ENCODE measurements at places on chromosomes 11 and 22.
A peak's percentile ranks its signal among the peaks of the same experiment; 100 is the strongest.

- no peak for DNase-seq
Observed at GRCh38 chr11:60377401-60378136, 763 bp upstream of the MS4A7 start.

DNA sequence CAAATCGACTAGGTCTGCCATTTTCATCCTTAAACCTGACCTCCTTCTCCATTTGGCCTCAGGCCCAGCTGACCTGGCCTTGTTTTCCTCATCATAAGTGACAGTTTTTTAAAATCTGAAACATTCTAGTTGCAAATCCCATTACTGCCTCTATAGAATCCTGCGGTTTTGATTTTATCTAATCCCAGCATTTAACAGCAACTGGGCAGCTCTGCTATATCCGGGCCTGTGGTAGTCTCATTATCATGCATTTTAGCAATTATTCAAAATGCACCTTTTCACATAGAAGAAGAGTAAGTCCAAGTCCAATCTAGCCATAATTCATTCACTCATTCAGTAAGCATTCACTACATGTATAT, 28.6 kb upstream of the BIRC3 start:
- DNase-seq, result no peak

DNA sequence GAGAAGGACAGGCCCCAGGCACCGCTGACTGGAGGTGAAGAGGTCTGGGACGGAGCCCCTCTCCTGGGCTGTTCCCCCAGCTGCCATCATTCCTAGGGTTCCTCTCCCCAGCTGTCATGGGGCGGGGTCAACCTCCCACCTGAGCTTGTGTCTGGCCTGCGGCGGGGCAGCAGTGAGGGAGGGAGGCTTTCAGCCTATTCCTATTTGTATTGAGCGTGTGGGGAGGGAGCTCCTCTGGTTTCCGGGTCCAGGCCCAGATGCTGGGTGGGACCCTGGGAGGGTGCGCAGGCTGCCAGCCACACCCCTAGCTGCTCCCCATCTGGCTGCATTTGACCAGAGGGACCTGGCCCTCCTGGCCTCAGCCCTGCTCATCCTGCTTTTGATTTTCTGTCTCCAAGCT, 13.7 kb downstream of the TSPAN4 start:
- DNase-seq, result no peak

GRCh38 chr11:109939166-109939810, 153.9 kb upstream of the ZC3H12C start:
- DNase-seq, result peak; percentile 82

DNA sequence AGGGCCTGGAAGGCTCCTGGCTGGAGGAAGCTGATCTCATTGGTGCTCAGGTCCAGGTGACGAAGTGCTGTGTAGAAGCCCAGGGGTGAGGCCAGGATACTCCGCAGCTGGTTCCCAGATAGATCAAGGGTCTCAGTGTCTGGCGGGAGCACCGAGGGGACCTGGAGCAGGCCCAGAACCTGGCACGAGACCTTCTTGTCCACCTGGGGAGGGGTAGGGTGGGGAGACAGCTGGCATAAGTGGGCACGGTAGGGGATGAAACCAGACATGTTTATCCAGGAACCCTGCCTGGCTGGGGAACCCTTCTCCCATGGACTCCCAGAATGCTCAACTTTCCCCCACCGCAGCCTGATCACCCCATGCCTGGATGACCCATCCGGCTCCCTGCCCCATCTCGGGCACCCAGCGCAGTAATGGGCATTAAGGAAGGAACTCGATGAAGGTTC, 9.2 kb downstream of the LRRC32 start:
- no peak for DNase-seq

DNA sequence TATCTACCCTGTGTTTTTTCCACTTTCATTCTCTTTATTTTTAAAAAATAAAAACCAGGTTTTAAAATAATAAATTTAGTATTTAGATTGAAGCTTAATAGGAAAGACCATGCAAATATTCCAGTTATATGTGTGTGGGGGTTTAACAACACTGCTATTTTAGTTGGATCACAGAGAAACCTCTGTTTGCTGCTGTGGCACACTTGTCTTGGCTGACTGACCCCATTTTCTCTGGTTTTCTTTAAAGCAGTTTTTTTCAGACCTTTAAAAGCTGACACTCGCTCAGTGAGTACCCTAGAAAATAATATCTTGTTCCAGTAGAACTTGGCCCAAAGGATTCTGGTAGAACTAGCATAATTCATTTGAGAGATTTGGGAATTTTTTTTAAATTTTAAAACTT, 31.6 kb downstream of the ACER3 start:
- no peak for DNase-seq

GRCh38 chr11:116853461-116854073, 16.1 kb upstream of the APOA1 start:
- DNase-seq, result peak; percentile 70

GRCh38 chr11:73188301-73188700, 29.8 kb upstream of the P2RY2 start:
- DNase-seq, result no peak

DNA sequence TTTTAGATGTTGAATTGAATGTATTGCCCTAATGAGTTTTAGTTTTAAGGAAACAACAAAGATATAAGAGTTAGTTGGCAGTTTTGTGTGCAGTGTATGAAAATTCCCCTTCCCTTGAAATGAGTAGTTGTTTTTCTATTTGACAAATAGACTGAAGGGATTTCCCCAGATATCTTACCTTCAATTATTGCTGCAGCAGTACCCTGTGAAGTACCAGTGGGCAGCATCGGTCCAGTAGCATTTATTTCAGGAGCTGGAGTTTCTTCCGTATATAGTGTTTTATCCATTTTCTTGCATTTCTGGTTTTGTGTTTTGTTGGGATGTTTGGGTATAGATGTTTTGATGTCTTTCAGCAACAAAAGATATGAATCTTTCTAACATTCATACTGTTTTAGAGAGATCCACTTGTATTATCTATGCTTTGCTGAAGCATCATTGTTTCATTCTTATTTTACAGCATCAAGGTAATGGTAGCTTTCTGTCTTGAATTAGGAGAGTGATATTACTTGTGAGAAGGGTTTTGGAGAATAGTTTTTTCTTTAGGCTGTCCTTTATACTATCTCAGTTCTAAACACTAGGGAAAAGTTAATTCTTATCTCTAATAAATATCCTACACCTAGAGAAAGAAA, 7.4 kb downstream of the KMT2A start:
- no peak for DNase-seq

DNA sequence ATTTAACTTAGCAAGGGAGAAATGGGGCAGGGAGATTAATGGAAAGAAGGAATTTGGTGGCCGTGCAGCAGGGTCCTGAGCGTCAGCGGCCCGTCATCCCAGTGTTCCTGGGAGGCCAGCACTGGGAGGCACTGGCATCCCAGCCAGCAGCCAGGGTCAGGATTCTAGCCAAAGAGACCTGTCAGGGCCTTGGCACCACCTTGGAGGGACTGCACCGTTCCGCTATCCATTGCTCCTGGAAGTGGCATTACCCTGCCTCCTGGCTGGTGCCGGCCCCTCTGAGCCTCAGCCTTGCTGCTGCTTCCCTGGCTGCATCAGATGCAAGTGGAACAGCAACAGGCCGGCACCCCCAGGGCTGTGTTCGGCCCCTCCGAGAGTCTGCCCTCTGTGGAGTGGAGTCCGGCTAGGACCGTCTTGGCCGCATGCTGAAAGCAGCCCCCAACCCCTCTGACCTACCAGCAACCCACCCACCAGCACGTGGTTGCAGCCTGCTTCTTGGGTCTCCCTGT, 30.1 kb downstream of the RASD2 start:
- DNase-seq, result no peak

- peak; percentile 82 for DNase-seq
Observed at GRCh38 chr11:128956401-128957201, 13.9 kb upstream of the TP53AIP1 start.

- no peak for DNase-seq
Observed at GRCh38 chr11:20621679-20622078, 22.3 kb downstream of the SLC6A5 start.

- DNase-seq, result peak; percentile 60
Observed at GRCh38 chr11:47348859-47349258, 3.6 kb downstream of the MYBPC3 start.

DNA sequence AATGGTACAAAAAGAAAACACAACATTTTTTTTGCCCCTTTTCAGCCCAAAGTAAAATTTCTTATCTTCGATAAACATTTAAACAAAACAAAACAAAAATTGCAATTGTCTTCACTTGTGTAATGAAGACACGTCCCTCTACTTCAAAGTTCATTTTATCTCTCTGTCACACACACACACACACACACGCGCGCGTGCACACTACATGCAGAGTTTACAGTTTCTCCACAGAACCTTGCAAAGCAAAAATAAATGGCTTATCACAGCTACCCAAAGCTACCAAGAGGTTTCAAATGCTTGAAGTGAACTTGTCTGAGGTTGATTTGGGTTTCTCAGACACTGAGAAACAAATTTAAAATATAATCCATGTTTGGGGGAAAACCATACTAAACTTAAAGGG, 72.3 kb downstream of the ETS1 start:
- no peak for DNase-seq

GRCh38 chr22:50724616-50725015, 13.4 kb upstream of the ACR start:
- DNase-seq, result no peak

GRCh38 chr11:6557761-6558674, 45.4 kb downstream of the RRP8 start:
- no peak for DNase-seq

DNA sequence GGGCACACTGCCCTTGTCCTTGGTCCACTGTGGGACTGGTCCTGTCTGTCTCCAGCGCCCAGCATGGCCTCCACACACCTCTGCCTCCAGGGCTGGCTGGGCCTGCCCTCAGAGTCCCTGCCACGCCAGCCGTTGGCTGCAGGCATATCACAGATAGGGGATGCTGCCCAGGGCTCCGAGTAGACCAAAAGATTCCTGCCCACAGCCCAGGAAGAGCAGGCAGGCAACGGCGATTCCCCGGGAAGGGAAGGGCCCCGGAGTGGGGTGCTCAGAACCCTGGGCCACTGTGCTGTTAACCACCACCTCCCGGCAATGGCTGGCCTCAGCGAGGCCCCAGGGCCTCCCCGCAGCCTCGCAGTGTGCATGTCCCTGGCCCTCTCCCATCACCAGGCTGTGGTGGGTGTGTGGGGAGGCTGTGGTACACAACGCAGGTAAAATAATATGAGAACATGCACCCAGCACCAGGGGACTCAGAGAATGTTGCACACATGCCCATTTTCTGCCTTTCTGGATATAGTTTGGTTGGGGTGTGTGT, 2.2 kb downstream of the IFITM5 start:
- DNase-seq, result no peak

DNA sequence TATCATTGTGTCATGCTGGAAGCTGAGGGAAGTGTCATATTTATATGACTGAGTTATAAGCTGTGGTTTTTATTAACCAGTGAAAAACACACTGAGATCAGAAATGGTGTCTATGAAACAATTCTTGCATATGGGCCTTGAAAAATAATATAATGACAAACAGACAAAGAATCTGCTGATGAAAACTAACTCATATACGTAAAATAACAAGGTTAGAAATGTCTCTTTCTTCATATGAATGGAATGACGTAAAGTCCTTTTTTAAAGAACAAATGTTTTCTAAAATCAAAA, 48.8 kb upstream of the PHF21B start:
- no peak for DNase-seq

- DNase-seq, result peak; percentile 88
Observed at GRCh38 chr22:36123673-36124630, 36.6 kb downstream of the APOL3 start.

DNA sequence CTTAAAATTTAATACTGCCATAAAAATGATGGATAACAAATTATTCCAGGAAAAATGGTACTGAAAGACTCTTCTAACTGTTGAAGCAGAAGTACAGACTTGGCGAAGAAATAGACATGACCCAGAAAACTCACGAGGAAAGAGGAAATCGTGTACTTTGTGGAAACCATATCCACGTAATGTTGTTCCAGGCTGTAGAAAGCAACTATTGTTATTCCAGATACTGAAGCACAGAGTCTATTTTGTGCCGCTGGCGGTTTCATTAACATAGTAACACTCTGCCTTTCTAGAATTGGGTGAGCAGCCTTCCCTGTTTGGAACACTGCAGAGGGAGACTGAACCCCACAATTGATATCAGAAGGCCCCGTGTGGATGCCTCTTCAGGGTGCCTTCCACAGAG, 310.6 kb downstream of the TBC1D22A start:
- no peak for DNase-seq

GRCh38 chr22:33819743-33820142, 100.5 kb downstream of the LARGE1 start:
- no peak for DNase-seq

- no peak for DNase-seq
Observed at GRCh38 chr11:133984828-133985227, 28.1 kb upstream of the IGSF9B start.

DNA sequence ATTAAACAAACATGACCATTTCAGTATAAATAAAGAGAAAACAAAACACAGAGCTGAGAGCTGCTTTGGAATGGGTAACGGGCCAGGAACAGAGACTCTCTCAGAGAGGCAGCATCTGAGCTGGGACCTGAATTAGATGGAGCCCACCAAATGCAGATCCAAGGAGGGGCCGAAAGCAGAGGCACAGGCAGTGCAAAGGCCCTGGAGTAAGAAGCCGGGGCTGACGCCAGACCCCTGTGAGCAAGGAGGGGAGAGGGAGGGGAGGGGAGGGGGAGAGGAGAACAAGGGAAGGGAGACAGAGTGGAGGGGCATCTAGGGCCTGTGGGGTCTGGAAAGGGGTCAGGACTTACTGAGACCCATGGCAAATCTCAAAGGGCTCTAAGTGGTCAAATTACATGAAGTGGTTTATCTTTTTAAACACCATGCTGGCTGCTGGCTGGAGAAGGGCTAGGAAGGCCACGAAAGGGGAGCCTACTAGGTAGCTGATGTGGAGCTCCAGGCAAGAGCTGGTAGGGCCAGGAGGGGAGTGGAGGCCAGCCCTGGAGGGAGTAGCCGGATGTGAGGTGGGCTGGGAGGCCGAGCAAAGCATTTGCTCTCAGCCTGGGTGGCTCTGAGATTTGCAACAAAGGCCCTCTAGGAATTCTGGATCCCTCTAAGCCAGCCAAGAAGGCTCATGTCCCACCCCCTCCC, 3.2 kb downstream of the OSBPL5 start:
- no peak for DNase-seq

- DNase-seq, result no peak
Observed at GRCh38 chr11:6273188-6273587, 13.6 kb downstream of the CCKBR start.

DNA sequence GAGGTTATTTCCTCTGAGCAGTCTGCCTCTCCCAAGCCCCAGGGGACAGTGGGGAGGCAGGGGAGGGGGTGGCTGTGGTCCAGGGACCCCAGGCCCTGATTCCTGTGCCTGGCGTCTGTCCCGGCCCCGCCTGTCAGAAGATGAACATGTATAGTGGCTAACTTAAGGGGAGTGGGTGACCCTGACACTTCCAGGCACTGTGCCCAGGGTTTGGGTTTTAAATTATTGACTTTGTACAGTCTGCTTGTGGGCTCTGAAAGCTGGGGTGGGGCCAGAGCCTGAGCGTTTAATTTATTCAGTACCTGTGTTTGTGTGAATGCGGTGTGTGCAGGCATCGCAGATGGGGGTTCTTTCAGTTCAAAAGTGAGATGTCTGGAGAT, 3.1 kb downstream of the PIM3 start:
- DNase-seq, result no peak

- peak; percentile 56 for DNase-seq
Observed at GRCh38 chr22:41445129-41446056, 1.2 kb downstream of the TOB2 start.
